ENCODE measurements at places on chromosomes 2 and 18. TPM values are rescaled to one million over a fixed set of nuclear protein-coding genes. Genes with fewer than 3 reads are reported as not detected.

CFAP221 gene
- 0.97 TPM for total RNA-seq

EGR4 gene
- not detected for total RNA-seq

DSC3 gene
- not detected for total RNA-seq

DNA sequence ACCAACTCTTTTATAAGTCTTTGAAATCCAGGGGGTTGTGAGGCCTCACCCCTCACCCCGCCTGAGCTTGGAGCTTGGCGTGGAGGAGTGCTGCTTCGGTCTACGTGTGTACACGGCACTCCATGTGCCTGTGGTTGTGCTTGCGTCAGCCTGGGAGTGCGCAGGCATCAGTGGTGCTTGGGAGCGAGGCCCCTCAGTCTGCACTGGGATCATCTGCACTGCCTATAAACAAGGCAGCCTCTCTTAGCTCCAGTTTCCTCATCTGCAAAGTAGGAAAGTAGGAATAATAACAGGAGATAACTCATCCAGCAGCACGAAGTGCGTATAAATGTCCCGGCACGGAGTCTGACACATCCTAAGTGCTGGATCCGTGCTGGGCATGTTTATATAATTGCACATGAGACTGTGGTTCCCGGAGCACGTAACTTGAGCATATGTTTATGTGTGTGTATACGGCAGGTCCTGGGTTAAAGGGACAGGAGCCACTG is 1.2 kb downstream of the GYPC start:
- DNase-seq: no peak

DNA sequence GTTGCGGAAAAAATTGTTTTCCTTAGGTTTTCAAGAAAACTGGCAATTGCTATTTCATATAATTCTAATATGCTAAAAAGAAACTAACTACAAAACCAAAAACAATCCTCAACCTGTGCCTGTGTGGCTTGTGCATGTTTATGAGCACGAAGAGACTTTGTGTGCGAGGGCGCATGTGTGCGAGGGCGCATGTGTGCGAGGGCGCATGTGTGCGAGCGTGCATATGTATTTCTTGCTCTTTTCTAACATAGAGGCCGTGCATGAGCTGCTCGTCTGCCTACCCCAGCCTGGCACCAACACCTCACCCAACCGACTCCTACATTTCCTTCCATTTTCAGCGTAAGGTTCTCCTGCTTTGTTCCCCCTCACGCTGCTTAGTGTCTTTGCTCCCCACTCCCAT is 211.6 kb downstream of the DOK6 start:
- DNase-seq: no peak
